Foreskin fibroblast (primary cell): ENCODE measurements at places on chromosomes 1 and 21.

DNA sequence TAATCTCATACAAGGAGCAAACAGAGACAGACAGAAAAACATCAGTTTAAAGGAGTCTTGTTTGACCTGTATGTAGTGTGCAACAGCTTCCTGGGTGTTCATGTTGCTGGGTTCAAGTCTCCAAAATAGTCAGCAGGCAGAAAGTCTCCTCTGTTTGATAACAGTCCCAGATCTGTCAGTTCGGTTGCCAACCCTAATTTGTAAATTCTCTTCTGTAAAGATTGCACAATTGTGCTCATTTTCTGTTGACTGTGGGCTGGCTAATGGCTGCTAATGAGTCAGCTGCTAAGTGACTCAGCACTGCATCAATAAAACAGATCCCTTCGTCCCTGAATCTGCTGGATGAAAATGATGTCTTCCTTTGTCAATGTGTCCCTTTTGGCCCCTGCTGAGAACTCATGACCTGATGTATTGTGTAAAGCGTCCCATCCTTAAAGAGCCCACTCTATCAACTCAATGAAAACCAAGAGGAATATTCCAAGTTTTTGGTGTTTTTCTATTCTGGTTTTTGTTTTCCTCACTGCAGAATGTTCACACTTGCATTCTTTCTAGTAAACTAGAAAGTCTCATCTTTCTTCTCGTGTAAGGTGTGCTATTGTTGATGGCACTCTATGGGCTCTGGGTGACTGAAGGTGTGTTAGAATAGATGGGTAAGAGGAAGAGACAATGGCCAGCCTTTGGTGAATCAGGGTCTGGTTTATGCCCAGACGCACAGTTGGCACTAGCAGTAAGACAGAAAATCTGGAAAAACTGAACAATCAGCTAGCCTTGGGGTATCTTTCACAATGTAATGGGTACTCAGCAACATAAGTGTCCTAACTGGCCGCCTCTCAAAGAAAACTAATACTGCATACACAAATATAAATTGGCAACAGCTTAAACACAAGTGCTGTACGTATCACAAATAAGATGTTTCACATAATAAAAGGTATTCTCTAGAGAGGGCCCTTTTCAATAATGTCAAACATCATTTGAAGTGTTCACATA lies 75.1 kb upstream of the SIPA1L2 start:
- peak; percentile 76 for DNase-seq

- DNase-seq = no peak
Measured at GRCh38 chr1:228141226-228142044, 1.4 kb downstream of the GUK1 start.

DNA sequence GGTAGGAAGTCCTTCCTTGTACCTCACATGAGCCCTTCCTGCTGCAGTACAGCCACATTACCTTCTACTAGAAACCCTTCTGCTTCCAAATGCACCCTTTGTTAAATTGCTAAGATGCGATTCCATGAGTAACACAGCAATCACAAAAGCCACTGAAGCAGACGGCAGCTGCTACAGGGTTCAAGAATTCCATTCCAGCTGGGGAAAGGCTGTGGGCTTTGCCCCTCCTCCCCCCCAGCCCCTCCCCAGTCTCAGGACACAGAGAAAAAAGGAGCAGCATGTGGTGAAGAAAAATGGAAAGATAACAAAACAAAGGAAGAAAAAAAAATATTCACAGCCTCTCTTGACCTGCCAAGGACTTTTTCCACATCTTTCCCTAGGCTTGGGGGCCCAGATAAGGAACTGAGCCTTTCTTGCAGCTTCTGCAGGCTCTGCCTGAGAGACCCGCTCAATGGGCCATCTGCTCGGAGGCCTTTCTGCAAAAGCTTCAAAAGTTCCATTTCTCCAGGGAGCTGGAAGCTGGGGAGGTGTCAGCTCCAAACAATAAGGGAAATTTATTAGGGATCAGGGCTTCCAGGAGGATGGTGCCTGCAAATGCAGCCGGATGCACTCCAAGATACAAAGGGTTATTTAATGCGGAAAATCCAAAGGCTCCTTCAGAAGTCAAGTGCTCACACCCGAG lies 72.1 kb downstream of the SYT2 start:
- DNase-seq = no peak

DNA sequence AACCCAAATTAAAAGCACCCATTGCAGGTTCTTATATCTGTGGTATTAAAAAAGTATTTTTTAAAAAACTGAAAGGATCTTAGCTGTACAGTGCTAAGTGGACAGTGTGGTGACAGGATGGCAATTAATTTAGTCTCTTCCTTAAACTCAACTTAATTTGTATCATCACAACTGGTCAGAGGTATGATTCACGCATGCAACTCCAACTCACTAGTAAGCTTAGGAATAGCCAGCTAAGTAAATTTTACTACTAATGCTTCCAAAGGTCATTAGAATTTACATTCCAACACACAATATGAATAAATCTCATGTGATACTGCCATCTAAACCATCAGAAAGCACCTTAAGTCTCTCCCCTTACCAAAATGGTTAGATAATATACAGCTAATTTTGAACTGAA lies 35.4 kb downstream of the ENAH start:
- DNase-seq = no peak

- DNase-seq = no peak
Measured at GRCh38 chr1:53127546-53127945, 14.9 kb downstream of the SLC1A7 start.

DNA sequence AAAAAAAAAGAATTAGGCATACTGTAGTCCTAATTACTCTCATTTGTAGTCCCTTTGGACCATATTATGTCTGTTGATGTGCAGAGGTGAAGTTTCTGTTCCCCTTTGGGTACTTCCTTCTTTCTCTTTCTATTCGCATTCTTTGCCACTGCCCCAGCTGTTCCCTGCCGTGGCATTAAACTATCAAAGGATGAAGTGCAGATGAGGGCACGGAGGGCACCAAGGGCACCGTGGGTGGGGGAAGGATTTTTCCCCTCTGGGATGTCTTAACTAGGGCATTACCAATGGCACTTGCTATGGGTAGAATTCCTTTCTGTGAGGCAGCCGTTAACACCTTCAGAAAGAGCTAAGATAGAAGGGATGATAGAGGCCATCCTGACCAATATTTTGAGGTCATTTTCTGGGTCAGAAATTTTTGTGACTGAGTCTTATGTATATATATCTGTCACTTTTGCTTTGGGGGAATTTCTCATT lies 4.9 kb upstream of the MAPKAPK2 start:
- DNase-seq = no peak

DNA sequence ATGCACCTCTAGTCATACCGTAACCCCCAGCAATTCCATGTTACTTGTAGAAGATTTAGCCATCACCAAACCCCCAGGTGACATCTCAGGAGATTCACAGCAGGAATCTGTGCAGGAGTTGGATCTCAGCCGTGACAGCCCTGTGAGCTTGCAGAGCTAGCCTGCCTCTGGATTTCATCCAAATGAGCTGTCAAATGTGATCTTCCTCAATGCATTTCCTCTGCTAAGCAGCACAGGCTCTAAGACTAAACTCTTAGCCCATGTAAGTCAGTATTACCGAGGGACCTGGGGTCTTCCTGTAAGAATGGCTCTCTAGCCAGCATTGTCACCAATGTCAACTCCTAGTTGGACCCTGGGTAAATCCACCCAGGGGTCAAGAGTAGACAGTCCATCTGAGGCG lies 41.7 kb downstream of the UMODL1 start:
- peak; percentile 53 for DNase-seq
